ENCODE measurements at places on chromosomes 5 and 9.

DNA sequence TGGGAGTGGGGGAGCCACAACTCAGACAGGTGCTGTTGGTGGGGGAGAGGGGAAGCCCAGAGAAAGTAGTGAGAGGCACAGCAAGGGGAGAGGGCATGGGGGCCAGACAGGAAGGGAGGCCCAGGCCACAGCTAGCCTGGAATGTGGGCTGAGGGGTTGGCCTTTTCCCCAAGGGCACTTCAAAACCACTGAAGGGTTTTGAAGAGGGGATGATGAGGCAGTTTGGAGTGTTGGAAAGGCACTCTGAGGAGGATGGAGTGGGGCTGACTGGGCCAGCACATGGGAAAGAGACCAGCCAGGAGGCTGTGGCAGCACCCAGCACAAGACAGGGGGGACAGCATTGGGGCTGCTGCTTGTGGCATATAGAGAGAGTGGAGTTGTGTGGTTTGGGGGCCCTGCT is 3.8 kb downstream of the PSD2 start:
- DNase-seq, result no peak

- no peak for DNase-seq
Observed at GRCh38 chr9:133585481-133586351, 23.5 kb downstream of the FAM163B start.

DNA sequence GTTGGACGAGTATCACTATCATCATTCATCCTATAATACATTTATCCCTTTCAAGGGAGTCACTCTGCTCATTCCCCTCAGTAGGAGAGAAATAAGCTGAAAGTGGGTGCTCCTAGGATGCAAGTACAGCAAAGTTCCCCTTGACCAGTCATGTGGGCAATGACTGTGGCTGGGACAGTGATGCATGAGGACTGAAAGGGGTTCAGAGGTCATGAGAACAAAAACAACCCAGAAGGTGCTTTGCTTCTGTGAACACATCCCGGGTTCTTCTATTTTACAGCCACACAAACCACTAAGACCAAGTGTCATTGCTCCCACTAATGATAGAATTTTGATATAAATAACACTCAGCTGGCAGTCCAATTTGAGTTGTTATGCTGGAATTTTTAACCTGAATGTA is 177.8 kb upstream of the ADCY2 start:
- DNase-seq, result no peak

DNA sequence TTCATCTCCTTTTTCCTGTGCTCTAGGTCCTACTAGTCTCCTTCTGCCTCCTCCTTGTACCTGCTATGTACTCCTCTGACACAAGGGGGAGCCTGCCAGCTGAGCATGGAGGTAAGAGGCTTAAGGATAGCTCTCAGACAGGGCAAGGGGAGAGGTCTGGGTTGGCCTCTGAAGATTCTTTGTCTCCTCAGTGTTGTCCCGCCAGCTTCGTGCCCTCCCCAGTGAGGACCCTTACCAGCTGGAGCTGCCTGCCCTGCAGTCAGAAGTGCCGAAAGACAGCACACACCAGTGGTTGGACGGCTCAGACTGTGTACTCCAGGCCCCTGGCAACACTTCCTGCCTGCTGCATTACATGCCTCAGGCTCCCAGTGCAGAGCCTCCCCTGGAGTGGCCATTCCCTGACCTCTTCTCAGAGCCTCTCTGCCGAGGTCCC is 3.8 kb downstream of the CREB3 start:
- no peak for DNase-seq

DNA sequence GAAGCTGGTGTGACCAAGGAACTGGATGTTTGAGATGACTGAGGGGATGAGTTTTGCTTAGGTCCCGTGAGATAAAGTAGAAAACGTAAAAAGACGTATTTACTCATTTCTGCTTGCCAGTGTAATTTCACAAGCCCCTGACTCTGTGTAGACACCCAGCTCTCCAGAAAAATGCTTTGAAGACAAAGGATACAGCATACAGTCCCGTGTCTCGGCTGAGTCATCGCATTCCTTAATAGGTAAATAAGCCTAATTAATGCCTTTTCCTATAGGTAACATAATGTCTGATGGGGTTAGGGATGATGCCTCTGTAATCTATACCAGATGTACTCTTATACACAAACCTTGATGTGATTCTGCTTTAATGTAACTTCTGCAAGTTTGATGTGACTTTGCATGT is 20.2 kb downstream of the S100Z start:
- no peak for DNase-seq

DNA sequence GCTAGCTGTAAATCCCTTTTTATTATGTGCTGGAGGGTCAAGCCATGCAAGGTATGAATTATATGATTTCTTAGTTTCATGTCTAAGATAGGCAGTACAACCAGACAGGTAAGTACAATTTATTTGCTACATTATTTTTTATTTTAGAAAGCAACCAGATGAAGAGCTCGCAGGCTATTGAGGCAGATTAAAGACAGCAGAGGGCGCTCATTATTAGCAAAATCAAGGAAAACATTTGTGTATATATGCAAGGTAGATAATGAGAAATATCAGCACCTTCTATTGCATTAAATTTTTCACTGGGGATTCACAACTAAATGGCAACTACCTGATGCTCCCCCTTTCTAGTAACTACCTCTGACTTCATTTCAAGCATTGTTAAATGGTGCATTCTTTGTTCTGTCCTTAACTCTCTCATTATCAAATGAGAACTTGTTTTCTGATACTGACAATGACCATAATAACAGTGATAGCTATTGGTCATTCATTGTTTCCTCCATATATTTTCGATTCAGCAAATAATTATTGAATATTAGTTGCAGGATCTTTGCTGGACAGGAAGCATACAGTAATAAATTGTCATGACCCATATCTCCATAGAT is 8.6 kb downstream of the SCGB3A2 start:
- DNase-seq, result no peak

DNA sequence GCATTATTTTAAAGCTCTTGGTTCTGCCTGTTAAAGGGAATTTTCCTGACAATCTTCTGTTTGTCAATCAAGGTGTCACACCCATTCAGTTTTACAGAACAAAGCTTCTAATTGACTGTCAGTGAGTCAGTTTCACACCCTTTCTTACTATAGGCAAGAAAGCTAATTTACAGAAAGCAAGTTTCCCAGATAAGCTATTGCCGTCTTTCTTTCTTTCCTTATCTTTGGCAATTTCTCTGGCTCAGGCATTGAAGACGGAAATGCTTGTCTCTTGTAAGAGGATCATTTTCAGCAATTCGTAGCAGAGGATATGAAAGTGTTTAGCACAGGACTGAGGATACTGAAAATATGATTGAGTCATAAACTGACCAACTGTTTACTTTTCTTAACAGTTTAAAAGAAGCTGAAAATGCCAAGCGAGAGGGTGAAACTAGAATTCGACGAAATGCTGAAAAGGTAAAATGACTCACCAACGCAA is 27.0 kb downstream of the SPINK5 start:
- DNase-seq, result no peak

GRCh38 chr5:60366489-60366888 is 333.5 kb downstream of the DEPDC1B start:
- DNase-seq, result no peak

- no peak for DNase-seq
Observed at GRCh38 chr9:129746092-129746777, 6.6 kb downstream of the PTGES start.

DNA sequence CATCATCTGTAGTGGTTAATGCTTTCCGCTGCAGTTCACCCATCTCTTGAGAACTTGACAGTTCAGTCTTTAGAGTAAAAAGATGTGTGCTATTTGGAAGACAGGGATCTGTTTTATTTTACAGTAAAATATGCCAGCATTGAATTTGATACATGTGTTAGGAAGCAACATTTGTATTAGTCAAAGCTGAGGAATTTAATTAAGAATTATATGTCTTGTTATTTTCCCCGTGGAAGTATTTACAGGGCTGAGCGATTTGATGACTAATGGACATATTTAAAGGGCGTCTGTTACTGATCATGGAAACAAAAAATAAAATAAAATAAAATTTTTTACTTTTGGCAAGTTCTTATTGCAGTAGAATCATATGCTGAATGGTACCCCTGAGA is 101.3 kb downstream of the PAM start:
- DNase-seq, result no peak

DNA sequence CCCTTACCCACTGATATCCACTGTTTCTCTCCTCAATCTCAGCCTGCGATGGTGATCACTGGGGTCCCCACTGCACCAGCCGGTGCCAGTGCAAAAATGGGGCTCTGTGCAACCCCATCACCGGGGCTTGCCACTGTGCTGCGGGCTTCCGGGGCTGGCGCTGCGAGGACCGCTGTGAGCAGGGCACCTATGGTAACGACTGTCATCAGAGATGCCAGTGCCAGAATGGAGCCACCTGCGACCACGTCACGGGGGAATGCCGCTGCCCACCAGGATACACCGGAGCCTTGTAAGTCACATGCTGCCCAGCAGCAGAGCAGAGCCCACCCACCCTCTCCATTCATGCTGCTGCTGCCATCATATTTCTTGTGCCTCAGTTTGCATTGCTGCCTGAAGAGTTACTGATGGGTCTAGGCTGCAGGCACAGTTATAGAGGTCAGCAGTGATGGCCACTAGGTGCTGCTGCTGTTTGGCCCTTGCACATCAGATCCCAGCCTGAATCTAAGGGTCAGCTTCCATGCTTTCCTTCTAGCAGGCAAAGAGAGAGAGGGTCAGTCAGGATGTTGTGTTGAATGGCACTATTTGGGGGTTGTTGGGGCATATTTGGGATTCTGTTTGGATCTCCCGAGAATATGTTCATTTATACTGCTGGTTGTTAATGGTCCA is 106.0 kb downstream of the MEGF10 start:
- DNase-seq, result no peak

DNA sequence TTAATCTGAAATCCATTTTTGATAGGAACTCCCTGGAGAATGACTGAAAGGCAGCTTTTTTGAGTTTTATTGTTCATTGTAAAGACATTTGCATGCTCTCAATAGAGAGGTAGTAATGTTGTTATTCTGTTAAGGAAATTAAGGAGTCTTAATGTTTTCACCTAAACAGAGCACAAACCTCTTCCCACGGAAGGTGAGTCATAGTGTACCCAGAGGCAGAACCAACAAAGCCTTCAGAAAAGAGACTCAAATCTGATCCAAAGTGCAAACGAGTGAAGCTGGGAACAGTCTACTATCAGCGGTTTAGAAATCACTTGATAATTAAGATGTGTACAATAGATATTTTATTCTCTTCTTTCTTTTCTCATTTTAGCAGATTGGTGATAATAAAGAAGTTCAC is 470.5 kb downstream of the PLK2 start:
- DNase-seq, result no peak

GRCh38 chr5:87048156-87048555 is 219.5 kb upstream of the RASA1 start:
- no peak for DNase-seq

DNA sequence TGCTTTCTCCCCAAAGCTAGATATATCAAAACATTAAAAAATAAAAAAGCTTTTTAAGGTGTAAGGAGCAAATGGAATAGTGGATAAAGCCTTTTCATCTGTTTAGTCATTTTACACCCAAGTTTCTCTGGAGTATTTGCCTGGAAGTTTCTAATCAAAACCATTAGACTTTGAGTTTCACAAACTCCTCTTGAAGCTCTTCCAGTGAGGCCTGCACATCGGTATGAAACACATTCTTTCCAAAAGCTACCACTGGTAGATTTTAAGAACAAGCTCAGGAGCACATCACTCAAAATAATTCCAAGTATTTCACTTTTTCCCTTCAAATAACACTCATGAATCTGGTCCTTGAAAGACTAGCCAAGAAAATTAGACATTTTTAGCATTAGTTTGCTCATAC is 5.7 kb downstream of the TRIM52 start:
- DNase-seq, result no peak

DNA sequence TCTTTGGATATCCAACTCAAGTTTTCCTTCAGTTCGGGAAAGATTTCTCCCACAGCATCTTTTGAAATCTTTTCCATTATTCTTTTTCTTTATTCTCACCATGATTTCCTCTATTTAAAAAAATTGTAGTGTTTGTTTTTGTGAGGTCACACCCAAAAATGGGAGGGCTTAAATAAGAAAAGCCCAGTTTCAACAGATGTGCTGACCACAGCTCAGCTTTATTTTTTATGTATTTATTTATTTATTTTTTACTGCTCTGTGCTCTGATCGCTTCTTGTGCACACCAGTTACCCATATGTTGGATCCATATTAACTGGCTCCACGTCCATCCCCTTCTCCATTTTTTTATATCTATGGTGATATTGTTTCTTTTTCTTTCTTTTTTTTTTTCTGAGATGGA is 20.3 kb downstream of the GFPT2 start:
- DNase-seq, result no peak

GRCh38 chr9:91963711-91964240 is 13.7 kb upstream of the ROR2 start:
- DNase-seq, result no peak

- no peak for DNase-seq
Observed at GRCh38 chr5:55160493-55161209, 680 bp downstream of the GPX8 start.

GRCh38 chr9:132245465-132245864 is 83.6 kb downstream of the NTNG2 start:
- DNase-seq, result no peak

Measured in stimulated activated CD8-positive, alpha-beta memory T cell treated with anti-CD3 and anti-CD28 coated beads, Interleukin-4, amount 100 ng/mL, for 1 hour (primary cell).